ENCODE measurements at places on chromosomes 5 and 9.

- no peak for DNase-seq
Measured at GRCh38 chr9:120985819-120986222, 59.2 kb upstream of the TRAF1 start.

DNA sequence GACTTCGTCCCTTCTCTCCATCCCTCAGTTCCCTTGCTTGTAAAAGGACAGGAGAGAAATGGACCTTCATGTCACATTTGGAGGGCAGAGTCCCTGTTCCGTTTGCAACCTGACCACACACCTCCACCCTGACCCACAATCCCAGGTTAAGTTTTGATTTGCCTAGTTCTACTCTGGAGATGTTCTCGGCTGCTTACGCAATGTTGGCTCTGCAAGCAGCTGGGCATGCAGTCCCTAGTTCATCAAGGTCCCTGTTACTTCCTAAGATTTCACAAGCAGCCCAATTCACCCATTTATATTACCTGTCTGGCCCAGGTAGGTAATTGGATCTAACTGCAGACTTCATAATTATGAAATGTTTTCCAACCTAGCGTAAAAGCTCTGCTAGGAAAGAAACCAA is 28.8 kb downstream of the SLIT3 start:
- no peak for DNase-seq

DNA sequence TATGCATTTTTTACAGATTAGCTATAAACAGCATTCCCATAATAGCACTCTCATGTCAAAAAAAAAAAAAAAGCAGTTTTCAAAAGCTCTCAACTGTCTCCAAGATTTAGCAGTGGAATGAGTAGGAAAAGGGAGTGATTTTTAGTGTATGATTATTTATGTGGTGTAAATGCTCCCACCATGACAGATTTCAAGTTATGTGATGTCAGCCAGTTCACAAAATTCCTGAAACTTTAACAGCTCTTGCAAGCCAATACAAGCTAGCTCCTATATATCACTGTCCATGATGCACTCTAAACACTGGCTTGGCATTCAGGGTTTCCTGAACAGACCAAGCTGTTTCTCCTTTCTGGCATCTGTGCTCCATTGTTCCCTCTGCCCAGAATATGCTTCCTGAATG is 7.9 kb upstream of the ANKDD1B start:
- DNase-seq: no peak

DNA sequence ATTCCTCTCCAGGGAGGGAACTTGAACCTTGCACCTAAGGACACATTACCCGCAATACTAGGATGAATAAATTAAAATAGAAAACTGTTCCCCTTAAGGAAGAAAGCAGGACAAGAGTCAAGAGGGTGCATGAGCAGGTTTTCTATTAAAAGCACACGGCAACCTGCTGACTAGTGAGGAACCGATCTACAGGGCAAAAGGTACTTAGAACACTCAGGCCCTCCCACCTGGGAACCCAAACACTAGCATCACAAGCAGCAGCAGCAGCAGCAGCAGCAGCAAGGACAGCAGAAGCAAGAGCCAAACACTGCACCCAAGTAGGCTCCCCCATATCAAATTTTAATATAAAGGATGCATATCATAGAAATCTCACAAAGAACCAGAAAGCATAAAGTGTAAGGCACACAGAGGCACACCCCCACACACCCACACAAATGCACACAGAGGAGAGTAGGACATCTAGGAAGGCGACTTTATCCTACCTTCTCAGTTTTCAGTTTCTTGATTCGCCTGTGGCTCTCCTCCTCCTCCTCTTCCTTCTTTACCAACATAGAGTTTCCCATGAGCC is 2.8 kb downstream of the ZNF608 start:
- no peak for DNase-seq

DNA sequence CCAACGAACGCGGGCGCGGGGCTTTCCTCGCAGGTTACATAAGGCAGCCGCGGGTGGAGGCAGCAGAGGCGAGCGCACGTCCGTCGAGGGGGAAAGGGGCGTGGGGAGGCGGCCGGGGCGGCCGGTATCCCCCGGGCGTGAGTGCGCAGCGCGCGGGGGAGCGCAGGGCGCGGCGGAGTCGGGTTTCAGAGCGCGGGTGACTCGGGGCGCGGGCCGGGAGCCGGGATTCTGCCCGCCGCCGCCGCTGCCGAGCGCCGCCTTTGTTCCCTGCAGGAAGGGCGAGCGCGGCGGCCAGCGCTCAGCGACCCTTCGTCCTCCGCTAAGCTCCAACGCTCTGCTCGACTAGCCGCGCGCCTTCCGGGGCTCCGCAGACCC is at the start of gene COL15A1:
TSS of gene COL15A1 (plus strand) at position 226 of the 375 bp plus-strand sequence. CDS start 155 bp downstream, outside the sequence.
- no peak for DNase-seq

Data from activated T-cell treated with anti-CD3 and anti-CD28 coated beads for 4 hours (primary cell).